ENCODE measurements at places on chromosomes 1 and 21.

- DNase-seq = no peak
Observed at GRCh38 chr1:33296824-33297223, 24.1 kb downstream of the A3GALT2 start.

- DNase-seq = no peak
Observed at GRCh38 chr1:104329278-104329677, 579.6 kb downstream of the AMY1C start.

GRCh38 chr1:210504286-210504685 lies 175.6 kb downstream of the HHAT start:
- no peak for DNase-seq

DNA sequence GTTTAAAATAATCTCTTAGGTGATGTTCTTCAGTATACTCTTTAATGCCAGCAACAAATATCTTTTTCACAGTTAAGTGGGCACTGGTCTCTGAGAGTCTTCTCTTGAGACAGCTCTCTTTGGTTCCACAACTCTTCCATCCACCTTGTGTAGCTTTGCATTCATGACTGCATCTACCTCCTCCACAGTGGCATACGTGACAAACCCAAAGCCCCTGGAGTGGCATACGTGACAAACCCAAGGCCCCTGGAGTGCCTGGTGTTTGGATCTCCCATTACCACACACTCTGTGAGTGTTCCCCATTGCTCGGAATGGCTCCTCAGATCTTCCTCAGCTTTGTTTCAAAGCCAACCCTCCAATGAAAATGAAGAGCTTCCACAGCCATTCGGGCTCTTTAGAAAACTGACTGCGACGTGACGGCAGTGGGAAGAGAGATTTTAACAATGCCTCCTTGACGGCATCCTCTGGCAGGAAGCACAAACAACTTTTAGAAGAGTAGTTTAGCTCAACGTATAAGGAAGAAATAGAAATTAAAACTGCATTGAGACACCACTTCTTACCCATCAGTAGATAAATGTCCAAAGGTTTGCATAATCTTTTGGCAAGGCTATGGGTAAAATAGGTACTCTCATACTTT lies 45.8 kb downstream of the SLC30A7 start:
- DNase-seq = no peak

DNA sequence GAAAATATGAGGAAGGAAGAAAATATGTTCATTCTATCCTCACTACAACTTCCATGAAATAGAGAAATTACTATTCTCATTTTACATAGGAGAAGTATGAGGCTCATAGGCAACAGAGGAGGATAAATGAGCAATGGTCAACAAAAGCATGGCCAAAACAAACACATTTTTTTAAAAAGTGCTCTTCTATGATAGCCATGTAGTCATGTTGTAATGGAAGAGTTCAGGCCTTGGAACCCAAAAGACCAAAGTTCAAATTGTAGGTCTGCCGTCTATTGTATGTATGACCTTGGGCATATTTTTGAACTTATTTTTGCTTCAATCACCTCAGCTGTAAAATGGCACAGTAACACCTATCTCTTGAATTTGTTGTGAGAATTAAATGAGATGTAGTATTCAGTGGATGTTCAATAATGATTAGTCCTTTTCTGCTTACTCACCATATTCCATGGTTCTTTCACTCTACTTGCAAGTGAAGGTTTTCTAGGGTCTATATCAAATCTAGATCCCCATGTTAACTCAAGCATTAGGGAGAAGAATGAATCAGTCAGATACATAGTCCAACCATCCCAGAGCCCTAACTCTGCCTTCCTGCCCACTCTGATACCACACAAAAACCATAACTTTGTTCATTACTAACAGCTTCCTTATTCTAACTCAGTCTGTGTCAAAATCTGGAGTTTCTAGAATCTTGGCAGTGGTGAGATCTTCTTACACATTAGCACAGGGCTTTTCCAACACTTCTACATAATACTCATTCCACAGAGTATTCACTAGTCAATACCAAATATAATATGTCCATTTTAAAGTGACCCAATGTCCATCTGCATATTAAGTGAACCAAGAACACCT lies 353.2 kb downstream of the PLPP3 start:
- no peak for DNase-seq

- no peak for DNase-seq
Observed at GRCh38 chr1:152398812-152399698, 15.0 kb downstream of the CRNN start.

GRCh38 chr1:162497104-162497722 lies 405 bp upstream of the UHMK1 start:
- DNase-seq = no peak

GRCh38 chr21:44370786-44371410 lies 17.5 kb downstream of the TRPM2 start:
- no peak for DNase-seq

- no peak for DNase-seq
Observed at GRCh38 chr1:185398022-185398421, 81.0 kb upstream of the IVNS1ABP start.

DNA sequence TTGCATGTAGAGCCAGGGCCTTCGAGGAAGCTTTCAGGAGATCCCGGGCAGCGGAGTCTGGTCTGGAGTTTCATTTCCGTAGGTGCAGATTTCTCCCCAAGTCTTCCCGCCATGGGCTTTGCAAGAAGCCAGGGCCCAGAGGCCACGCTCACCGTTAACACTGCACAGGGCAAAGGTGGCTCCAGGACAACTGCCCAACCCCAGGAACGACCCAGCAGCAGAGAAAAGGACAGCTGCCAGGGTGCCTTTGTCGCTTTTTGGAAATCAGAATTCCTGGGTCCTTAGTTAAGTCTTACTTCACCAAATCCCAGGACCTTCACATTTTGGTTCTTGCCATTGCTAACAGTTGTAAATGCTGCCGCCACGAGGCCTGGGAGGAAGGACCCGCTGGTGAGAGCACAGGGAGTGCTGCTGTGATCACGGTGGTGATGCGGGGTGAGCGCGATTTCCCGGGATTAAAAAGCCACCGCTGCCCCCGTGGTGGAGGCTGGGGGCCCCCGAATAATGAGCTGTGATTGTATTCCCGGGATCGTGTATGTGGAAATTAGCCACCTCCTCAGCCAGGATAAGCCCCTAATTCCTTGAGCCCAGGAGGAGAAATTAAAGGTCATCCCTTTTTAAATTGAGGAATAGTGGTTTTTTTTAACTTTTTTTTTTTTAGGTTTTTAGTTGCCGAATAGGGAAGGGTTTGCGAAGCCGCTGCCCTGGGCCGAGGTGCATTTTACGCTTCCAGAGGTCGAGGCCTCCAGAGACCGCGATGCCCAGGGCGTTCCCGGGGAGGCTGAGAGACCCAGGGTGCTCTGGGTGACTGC lies 8.2 kb downstream of the SIM2 start:
- no peak for DNase-seq

- no peak for DNase-seq
Observed at GRCh38 chr21:26946744-26947446, 20.0 kb downstream of the ADAMTS5 start.

DNA sequence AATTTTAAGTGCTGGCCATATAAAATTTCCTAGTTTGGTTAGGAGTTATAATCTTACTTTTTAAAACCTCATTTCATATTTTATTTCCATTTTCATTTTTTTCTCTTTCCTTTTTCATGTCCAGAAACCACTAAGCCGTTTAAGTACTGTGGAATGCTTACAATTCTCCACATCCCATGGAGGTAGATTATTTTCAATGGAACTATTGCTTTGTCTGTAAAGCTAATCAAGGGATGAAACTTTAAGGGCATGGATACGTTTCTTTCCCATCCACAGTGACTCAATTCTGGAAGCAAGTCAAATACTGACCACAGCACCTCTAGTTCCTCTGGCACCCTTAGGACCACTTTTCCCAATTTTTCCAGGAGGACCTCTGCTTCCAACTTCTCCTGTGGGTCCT lies 139.1 kb upstream of the ZNHIT6 start:
- DNase-seq = no peak

DNA sequence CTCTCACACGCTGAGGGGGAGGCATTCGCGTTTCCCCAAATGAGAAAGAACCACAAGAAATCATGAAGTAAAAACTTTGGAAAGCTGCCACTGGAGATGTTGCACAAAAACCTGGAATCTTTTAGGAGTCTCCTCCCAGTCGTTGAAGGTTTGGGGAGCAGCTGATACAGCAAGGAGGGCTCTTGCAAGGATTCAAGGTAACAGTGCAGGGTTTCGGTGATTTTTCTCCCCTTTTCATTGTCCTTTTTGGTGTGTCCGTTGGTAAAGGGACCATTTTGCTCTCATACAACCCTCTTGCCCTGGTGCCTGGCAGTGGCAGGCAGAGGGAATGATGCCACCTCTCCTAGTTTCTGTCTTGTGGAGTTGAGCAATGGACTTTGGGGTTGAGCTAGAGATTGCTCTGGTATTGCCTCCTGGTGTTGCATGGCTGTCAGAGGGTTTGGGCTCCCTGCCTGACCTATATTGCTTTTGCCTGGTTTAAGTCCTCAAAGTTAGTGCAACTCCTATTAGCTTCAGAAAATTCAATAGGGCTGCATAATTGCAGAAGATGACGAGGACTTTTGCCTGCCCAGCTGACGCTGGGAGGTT lies 872 bp downstream of the BRINP2 start:
- no peak for DNase-seq

DNA sequence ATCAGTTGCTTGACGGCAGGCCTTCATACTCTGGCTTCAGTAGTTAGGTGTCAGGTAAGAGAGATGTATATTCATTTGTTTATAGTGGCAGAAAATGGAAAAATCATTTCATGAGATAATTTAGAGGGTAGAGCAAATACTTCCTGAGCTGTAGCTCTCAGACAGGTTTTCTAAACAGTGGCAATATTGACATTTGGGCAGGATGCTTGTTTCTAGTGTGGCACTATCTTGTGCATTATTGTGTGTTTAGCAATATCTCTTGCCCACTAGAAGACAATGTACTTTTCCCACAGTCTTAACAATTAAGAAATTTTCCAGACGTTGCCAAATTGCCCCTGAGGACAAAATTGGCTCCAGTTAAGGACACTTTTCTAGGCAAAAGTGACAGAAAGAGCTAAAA lies 1143.1 kb downstream of the PLA2G4A start:
- DNase-seq = no peak

DNA sequence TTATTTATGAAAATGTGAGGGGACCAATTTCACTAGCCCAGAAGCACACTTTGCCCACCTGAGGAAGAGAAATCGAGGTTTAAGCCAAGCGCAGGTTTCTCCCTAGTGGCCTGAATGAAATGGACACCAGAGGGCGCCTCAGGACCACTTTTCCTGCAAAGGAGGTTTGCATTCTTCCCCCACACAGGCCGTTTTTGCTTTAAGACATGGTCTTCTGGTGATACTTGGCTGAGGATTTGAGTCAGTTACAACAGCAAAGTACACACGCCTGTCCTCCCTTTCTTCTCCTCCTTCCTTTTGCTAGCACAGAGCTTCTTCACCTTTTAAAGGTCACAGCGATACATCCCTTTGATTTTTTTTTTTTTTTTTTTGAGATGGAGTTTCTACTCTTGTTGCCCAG lies 5.4 kb downstream of the PLA2G2E start:
- DNase-seq = peak; percentile 64

DNA sequence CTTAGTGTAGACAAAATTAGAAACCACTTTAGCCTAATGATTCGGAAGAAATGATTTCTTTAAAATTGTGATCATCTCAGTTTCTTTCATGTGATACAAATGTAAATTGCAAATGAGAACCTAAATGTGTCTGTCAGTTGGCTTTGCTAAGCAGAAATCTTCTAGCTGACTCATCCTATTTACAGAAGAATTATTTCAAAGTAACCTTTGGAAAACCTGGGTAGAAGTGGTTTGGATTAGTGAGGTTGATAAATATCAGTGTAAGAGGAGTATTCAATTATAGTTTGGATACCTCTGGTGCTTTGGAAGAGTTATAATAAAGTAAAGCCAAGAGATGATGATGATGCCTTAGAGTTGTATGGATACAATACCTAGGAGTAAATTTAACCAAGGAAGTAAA lies 37.4 kb downstream of the CC2D1B start:
- no peak for DNase-seq

DNA sequence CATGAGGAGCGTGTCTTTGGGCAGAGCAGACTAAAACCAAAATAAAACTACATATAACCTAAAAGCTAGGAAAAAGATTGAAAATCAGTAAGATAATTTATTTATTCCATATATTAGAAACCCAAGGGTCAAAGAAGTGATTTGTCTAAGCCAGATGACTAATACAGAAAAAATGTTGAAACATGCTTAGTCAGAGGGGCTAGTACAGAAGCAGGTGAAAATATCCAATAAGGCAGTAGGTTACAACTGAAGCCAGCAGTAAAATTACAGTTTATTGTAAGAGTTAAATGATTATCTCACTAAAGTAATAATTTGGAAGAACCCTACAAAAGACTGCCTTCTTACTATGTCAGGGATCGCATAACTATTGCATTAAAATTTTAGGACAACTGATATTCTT lies 1190.9 kb upstream of the PRMT6 start:
- no peak for DNase-seq

GRCh38 chr21:42226626-42227025 lies 7.7 kb downstream of the ABCG1 start:
- no peak for DNase-seq

DNA sequence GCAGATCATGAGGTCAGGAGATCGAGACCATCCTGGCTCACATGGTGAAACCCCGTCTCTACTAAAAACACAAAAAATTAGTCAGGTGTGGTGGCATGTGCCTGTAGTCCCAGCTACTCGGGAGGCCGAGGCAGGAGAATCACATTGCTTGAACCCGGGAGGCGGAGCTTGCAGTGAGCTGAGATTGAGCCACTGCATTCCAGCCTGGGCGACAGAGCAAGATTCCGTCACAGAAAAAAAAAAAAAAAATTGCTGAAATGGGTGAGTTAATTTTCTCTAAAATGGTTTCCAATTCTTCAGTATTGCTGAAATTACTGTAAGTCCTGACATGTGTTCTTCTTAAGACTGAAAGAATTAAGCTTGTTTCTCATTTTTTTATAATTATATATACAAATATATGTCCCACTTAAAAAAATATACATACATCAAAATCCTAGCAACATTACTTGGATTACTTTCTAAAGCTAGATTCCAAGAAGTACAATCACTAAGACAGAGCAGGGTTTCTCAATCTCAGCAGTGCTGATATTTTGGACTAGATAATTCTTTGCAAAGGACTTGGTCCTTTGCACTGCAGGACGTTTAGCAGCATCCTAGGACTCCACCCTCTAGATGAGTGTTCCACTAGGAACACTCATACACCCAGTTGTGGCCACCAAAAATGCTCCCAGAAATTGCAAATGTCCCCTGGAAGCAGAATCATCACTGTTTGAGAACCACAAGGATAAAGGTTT lies 24.8 kb downstream of the ZNHIT6 start:
- DNase-seq = no peak

DNA sequence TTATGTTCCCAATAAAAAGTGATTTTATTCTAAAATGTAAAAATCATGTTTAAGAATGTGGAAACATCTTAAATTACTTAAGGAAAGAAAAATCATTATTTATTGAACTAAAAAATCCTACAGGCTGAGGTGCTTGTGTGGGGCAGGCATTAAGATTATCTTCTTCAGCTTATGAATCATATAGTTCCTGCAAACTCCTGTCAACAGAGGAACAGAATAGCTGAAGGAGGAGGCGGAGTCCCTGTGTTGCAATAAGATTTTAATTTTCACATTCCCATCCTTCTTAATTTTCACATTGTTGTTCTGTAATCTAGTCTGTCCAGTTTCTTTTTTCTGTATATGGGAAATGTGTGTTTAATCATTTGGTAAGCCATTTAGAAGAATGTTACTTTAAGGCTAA lies 20.6 kb upstream of the OLFML3 start:
- no peak for DNase-seq

GRCh38 chr1:235614442-235614954 lies 35.1 kb downstream of the GNG4 start:
- DNase-seq = no peak

GRCh38 chr1:84675106-84675505 lies 15.2 kb downstream of the SSX2IP start:
- DNase-seq = no peak

GRCh38 chr1:221739018-221739676 lies 2.7 kb downstream of the DUSP10 start:
- no peak for DNase-seq
